ENCODE measurements at places on chromosomes 3 and 15. TPM values are rescaled to one million over a fixed set of nuclear protein-coding genes. Genes with fewer than 3 reads are reported as not detected.

DNA sequence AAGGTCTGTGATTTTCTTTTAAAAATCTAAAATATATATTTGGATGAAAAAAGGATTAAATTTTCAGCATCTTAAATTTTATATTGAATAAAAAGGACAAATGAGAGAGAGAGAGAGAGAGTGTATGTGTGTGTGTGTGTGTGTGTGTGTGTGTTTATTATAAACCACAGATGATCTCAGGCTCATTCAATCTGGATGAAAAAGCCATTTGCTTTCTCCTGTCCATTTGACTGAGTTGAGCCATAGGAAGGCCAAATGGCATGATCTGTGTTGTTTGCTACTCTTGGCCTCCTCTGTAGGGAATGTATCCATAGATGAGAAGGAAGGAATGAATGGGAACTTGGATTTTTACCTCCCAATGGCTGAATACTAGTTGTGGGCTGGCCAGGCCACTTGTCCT is 92.5 kb upstream of the MEX3B start:
- DNase-seq = no peak

DNA sequence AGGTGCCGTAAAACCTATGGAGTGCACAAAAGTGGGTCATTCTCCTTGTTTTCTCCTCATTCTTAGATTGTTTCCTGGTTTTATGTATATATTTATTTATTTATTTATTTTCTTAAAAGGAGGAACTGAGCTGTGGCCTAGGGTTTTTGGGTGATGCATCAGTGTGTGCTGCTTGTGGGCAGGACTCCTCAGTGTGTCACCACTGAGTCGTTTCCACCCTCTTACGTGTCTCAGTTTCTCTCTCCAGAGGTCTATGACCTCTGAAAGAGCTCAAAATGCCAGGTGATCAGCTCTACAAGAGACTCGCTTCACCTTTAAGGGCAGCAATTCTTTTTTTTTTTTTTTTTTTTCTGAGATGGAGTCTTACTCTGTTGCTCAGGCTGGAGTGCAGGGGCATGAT is 72.9 kb downstream of the CD200 start:
- DNase-seq = no peak

GRCh38 chr15:67548236-67548852 is 5.8 kb downstream of the MAP2K5 start:
- no peak for DNase-seq

Gene SMAD6
- 9.0 TPM for total RNA-seq
